ENCODE measurements at places on chromosomes 16 and 17.

DNA sequence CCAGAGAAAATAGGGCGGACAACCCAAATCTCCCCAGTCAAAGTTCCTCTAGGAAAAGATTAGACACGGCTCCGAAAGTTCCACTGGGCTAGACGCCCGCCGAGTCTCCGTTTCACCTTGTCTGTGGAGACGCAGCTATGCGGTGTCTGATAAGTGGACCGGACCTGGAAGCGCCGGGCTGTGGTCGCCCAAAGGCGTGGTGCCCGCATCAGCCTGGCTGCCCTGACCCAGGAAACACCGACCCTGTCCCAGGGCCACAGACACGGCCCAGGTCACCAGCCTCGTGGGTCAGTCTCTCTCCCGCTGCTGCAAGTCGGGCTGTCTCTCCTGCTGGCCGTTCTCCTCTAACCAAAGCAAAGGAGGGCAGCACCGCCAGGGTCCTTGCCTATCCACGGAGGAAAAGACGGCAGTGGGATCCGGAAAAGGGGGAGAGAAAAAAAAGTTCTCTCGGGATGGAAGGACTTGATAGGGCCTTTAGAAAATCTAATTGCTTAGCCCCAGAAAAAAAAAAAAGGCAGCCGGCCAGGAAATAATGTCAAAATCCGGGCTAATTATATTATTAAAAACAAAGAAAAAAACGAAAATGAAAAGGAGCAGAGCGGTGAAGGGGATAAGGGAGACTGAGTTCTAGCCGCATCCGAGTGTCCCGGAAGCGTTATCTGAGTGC, 13.9 kb upstream of the FOXF1 start:
- no peaks in the 10 kb centered on the region for H3K36me3 ChIP-seq
- H3K27me3 ChIP-seq = no peaks in the 10 kb centered on the region
- DNase-seq = no peak
- H3K4me1 ChIP-seq = peaks cover 58% of the 10 kb centered on the region
- no peak overlapping the region for H3K4me3 ChIP-seq

GRCh38 chr17:47907932-47908562, 12.0 kb downstream of the SP2 start:
- no peaks in the 10 kb centered on the region for H3K27me3 ChIP-seq
- no peak for DNase-seq
- no peak overlapping the region for H3K4me3 ChIP-seq
- H3K4me1 ChIP-seq = peaks cover 6% of the 10 kb centered on the region
- H3K27ac ChIP-seq = no peak overlapping the region

DNA sequence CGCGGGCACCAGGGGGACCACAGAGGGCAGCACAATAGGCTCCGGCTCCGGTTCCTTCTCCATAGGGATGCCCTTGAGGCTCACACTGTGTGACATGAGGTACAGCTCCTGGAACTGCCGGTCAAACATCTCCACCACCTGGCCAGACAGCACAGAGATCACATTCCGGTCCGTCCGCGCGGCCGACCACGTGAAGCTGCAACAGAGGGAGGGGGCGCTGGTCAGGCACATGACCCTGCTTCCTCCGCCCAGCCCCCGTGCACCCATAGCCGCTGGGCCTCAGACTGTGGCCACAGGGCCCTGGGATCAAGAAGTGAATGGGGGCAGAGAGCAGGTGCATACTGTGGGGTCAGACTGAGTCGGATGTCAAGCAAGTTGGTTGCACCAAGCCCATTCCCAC, 25.9 kb downstream of the FAM83G start:
- H3K27me3 ChIP-seq = no peaks in the 10 kb centered on the region
- DNase-seq = no peak
- H3K4me1 ChIP-seq = no peaks in the 10 kb centered on the region

GRCh38 chr16:82016263-82016662, 5.0 kb upstream of the SDR42E1 start:
- no peaks in the 10 kb centered on the region for H3K27me3 ChIP-seq
- no peaks in the 10 kb centered on the region for H3K36me3 ChIP-seq
- no peak overlapping the region for H3K4me3 ChIP-seq
- DNase-seq = peak; percentile 14
- H3K4me1 ChIP-seq = no peaks in the 10 kb centered on the region
- H3K27ac ChIP-seq = peak overlapping the region; percentile 16

- H3K27ac ChIP-seq = peak overlapping the region; percentile 73
- no peaks in the 10 kb centered on the region for H3K36me3 ChIP-seq
Measured at GRCh38 chr17:19448341-19449268, 37.6 kb downstream of the RNF112 start.

DNA sequence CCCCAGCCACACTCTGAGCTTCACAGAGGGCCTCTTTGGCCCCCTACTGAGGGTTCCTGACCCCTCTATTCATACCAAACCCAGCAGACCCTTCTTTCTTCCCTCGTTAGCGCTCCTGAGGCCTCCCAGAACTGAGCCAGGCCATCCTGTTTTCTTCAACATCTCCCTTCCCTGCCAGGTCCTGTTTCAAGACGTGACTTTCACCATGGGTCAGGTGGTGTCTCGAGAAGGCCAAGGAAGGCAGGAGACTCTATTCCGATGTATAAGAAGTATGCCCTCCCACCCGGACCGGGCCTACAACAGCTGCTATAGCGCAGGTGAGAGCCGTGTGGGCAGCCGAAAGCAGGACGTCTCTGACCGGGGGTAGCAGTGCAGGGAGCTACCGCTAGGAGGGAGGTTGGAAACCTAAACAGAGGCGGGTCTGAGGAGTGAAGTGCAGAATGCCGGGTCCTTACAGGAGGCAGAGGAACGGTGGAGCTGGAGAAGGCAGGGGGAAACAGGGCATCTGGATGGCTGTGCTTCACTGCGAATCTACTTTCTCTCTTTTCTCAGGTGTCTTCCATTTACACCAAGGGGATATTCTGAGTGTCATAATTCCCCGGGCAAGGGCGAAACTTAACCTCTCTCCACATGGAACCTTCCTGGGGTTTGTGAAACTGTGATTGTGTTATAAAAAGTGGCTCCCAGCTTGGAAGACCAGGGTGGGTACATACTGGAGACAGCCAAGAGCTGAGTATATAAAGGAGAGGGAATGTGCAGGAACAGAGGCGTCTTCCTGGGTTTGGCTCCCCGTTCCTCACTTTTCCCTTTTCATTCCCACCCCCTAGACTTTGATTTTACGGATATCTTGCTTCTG, 1.3 kb upstream of the SENP3 start:
- peaks cover 25% of the 10 kb centered on the region for H3K36me3 ChIP-seq
- no peak for DNase-seq
- peak overlapping the region; percentile 88 for H3K4me3 ChIP-seq
- no peaks in the 10 kb centered on the region for H3K27me3 ChIP-seq
- peaks cover 81% of the 10 kb centered on the region for H3K4me1 ChIP-seq
- H3K27ac ChIP-seq = peak overlapping the region; percentile 94
